ENCODE measurements at places on chromosomes 11 and 22.

- no peak for DNase-seq
These were observed 91.4 kb downstream of the EFCAB6 start for GRCh38 chr22:43720716-43721115.

DNA sequence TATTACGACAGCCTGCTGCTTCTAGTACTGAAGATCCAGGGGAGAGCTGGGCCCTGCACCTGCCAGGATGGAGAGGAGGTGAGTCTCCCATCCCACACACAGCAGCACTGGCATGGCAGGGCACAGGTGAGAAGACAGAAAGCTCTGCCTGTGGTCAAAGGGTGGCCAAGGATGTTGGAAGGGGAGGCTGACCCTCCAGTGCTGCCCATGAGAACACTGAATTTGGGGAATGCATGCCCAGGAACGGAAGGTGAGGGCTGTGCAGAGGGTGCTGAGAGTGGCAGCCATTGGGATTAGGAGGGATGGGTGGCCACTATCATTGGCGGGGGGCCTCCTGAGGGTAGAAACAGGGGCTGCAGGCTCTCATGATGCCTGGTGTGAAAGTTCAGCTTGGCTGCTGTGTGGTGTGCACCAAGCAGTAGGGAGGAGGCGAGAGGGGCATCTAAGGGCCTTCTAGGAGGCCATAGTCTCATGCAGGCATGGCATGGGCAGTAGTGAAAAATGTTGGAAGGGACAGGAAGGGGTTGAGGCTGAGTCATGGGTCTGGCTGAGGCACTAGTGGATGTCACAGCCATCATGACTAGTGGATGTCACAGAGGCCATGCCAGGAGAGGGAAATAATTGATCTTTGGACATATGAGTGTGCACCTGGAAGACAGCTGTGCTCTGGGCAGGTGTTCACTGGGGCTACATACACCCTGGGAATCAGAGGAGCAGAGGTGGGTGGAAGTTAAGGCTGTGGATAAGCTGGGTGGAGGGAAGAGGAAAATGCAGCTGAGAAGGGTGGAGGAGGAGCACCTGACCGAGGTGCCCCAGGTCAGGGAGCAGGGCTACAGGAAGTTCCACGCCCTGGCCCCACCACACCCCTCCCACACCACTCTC is 2.5 kb upstream of the LRRC74B start:
- DNase-seq = no peak

- no peak for DNase-seq
These were observed 1.1 kb upstream of the IFITM10 start for GRCh38 chr11:1751531-1751921.

- DNase-seq = no peak
These were observed 106.7 kb downstream of the APIP start for GRCh38 chr11:34809191-34810106.

DNA sequence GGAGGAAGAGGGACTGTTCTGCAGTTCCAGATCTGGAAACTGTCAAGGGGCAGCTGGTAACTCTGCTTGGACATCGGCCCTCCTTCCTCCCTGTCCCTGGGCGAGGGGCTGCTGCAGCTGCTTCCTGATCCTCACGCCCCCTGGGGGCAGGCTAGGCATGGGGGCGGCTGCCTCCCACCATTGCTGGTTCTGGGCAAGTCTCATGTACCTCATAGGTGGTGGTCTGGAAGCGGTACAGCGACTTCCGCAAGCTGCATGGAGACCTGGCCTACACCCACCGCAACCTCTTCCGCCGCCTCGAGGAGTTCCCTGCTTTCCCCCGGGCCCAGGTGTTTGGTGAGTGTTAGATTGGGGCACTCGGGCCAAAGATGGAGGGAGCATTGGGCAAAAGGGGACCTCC is 5.0 kb downstream of the SNX15 start:
- no peak for DNase-seq

DNA sequence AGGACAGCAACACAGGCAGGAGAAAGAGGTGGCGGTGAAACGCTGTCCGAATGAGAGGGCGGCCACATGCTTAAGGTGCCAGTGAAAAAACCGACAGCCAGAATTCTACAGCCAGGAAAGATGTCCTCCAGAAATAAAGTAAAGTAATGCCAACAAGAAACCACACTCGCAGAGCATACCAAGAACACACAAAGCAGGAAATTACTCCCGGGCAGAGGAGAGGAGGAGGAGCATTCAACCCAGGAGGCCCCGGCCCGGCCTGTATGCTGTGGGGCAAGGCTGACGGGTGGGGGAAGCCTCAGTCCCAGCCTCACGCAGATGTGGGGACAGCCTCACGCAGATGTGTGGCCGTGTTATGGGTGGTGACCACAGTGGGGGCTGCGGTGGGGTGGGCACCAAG is 28.0 kb downstream of the CHID1 start:
- no peak for DNase-seq

DNA sequence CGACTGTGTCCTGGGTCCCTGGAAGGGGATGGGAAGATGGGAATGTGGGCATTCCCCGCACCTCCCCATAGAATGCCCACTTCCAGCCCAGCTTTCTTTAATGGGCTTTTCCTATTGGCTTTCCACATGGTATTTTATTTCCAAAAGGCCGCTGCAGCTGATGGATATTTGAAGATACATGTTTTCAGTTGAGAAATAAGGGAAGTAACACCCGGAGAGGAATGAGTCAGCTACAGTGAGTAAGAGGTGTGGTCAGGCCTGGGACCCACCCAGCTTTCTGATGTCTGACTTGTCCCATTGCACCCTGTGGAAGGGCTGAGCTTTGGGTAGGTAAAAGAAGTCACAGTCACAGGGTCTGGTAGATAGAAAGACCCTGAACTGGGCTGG is 476.9 kb downstream of the MIAT start:
- no peak for DNase-seq

GRCh38 chr11:1302461-1303125 is 6.8 kb downstream of the TOLLIP start:
- no peak for DNase-seq

GRCh38 chr11:12556788-12557384 is 117.3 kb upstream of the TEAD1 start:
- no peak for DNase-seq

DNA sequence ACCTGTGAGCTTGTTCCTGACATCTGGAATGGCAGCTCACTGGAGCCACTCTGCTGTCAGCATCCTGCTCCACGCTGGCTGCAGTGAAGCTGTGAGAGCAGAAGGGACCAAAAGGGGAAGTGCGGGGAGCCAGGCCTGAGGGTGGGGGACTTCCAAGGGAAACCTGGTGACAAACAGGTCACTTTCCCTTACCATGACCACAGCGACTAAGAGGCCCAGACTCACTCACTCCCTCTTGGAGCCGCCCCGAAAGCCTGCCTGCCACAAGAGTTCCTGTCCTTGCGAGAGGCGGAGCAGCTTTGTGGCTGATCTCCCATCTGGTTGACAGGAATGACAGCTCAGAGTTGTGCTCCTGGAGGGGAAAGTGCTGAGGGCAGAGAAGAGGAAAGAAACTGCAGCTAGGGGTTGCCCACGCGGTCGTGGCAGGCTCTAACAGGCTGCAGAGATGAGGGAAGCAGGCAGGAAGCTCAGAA is 183.8 kb upstream of the NTM start:
- DNase-seq = peak; percentile 61

DNA sequence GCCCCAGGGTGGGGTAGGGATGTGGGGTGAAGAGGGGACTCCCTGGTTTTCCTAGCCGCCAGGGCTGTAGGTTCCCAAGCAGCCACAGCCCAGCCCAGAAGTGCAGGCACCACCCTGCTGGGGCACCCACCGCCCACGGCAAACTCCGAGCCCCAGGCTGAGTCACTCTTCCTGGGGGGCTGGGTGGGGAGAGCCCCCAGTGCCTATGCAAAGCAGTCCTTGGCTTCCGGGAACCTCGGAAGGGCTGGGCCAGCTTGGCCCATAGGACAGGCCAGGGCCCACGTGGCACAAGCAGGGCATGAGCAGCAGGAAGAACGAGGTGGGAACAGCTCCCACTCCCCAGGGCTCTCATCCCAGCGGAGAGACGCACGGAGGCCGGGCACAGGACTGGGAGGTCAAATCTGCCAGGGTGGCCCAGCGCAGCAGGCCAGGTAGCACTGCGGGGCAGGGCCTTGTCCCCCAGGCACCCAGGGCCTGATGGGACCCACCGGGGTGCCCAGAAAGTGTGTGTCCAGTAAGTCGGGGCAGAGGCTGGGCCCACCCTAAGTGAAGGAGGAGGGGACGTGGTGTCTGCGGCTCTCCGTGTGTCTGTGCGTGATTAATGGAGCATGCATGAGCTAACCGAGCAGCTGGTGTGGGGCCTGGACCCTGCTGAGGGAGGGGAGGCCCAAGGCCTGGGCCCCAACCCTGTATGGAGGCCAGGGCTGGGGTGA is 4.6 kb upstream of the IL17REL start:
- no peak for DNase-seq

DNA sequence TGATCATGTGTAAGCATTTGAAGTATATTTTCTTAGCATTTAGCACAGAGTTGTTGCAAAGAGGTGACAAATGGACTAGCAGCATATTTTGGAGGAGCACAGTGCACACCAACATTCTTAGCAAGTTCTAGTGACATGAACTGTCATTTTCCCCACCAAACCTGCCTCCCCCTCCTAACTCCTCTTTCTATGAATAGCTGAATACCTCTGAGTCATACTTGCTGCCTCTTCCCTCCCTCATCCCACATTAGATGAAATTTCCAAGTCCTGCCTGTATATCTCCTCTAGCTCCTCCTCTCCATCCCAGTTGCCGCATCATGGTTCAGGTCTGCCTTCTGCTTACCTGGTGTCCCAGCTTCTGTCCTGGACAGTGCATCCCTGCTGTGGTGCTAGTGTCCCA is 7.2 kb downstream of the OSBP2 start:
- no peak for DNase-seq

- no peak for DNase-seq
These were observed 1190.3 kb upstream of the RAG2 start for GRCh38 chr11:37788141-37788877.

DNA sequence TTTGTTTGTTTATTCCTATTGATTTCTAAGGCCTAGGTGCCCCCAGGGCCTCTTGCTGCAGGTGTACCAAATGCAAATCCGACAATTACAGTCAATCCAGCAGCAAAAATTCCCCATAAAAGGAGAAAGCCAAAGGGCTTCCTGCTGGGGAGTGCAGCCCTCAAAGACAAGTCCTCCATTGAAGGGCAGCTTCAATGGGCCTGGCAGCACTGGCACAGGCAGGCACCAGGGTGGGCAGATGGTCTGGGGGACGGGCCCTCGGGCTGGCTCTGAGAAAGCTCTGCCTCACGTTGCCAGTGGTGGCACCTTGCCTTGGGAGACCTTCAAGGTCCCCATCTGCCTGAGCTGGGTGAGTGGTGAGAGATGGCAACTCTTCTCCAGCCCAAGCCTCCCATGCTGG is 128.0 kb downstream of the DSCAML1 start:
- no peak for DNase-seq

GRCh38 chr11:5307256-5308019 is 5.7 kb upstream of the OR51B4 start:
- no peak for DNase-seq

GRCh38 chr11:131688048-131688693 is 317.8 kb downstream of the NTM start:
- peak; percentile 91 for DNase-seq

DNA sequence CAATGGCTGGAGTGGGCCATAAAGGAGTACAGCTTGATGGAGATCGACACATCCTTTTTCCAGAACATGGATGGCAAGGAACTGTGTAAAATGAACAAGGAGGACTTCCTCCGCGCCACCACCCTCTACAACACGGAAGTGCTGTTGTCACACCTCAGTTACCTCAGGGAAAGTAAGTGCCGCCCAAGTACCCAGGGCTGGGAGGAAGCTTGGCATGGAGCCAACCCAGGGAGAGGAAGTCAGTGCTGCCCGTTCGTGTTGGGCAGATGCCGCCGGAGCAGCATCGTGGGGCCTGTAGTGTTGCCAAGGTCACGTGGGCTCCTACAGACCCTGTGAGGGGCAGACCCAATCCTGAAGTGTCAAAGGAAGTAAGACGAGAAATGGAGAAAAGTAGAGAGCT is 78.9 kb downstream of the FLI1 start:
- no peak for DNase-seq

DNA sequence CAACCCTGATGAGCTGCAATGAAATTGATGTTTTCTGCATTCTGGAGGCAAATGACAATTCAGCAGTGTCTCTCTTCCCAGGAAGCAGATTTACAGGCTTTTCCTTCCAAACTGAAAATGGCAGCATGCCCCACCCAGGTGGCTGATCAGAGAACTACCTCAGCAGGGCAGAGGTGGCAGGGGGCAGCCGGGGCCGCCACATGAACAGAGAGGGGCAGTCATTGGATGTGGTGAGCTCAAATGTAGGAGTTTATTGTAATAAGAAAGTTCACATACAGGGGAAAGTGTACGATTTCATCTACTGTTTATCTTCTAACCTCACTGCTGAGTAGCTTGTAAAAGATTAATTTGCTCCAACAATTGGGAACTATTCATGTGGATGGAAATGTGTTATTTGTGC is 15.7 kb upstream of the PARVA start:
- no peak for DNase-seq

GRCh38 chr11:34623463-34623862 is 2.6 kb downstream of the EHF start:
- DNase-seq = no peak

DNA sequence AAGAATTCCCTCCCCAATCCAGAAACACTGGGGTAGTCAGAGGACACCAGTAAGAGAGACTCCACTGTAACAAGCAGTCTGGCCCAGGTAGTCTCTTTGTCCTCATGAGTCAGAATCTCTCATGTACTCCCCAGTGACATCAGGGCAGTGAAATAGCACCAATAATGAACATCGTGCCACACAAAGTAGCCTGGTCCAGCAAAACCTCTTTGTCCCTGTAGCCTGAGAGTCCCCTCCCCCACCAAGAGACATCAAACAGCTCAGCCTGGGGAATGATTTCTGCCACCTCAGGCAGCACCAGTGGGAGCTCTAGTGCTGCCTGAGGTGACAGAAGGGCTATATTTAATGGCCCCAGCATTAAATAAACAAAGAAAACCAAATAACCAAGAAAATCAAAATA is 88.1 kb downstream of the SBF2 start:
- no peak for DNase-seq

- DNase-seq = no peak
These were observed 33.7 kb upstream of the RAG2 start for GRCh38 chr11:36631774-36632173.

GRCh38 chr11:34339149-34340064 is 18.4 kb downstream of the ABTB2 start:
- no peak for DNase-seq

GRCh38 chr11:6127881-6128280 is 20.4 kb downstream of the OR56B4 start:
- DNase-seq = no peak

- DNase-seq = no peak
These were observed 700 bp downstream of the C22orf31 start for GRCh38 chr22:29060931-29061330.

- no peak for DNase-seq
These were observed 204.5 kb downstream of the LRRC4C start for GRCh38 chr11:41254966-41255365.

Data from retina (tissue), 1 donor.